Thyroid gland (tissue), 4 donors: ENCODE measurements at places on chromosomes 2 and 18. TPM values are rescaled to one million over a fixed set of nuclear protein-coding genes. Genes with fewer than 3 reads are reported as not detected.

Gene CDH7
- total RNA-seq = not detected

GRCh38 chr2:236935631-236936445, 149.9 kb upstream of the COPS8 start:
- peak; percentile 63 for DNase-seq

- no peak for DNase-seq
Measured at GRCh38 chr2:181817509-181817908, 74.0 kb upstream of the ITPRID2 start.

DNA sequence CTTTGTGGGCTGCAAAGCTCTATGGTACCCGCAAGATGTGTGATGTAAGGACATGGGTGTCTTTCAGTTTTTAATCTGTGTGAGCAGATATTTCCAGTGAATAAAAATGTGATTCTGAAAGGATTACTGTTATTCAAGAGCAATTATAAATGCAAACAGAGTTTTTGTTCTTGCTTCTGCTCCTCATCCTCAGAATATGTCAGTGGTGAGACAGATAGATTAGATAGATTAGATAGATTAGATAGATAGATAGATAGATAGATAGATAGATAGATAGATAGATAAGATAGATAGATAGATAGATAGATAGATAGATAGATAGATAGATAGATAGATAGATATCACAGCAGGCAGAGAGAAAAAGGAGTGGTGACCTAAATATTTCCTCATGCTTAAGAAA, 142.6 kb downstream of the RTN4 start:
- no peak for DNase-seq

- no peak for DNase-seq
Measured at GRCh38 chr2:182730486-182730885, 14.4 kb downstream of the DNAJC10 start.

- no peak for DNase-seq
Measured at GRCh38 chr2:146997488-146997887, 847.3 kb upstream of the ACVR2A start.

DNA sequence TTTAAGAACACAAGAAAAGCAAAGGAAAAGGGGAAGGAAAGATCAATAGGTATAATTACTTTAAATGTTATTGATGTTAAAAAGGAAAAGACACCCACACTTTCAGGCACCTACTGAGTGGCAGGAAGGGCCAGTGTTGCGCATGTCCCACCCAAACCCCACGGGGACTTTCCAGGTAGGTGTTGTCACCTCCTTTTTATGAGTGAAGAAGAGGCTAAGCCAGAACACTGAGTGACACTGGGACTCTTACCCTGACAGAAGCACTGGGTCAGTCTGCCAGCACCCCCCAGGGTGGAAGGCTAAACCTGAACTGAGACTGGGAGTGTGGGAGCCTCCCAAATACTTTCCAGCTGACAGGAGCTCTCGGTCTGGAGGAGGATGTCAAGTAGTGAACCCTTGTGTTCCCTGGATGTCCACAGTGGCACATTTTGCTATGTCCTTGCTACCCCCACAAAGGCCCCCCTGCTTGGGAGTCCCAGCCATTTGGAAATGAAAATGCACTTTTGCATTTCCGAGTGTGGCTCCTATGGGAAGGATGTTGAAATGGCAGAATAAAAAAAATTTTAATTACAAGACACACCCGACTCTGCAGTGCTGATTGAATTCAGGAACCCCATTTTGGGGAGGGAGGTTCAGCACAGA, 90.9 kb upstream of the SMAD2 start:
- no peak for DNase-seq

Gene CPS1
- 11.4 TPM for total RNA-seq

DNA sequence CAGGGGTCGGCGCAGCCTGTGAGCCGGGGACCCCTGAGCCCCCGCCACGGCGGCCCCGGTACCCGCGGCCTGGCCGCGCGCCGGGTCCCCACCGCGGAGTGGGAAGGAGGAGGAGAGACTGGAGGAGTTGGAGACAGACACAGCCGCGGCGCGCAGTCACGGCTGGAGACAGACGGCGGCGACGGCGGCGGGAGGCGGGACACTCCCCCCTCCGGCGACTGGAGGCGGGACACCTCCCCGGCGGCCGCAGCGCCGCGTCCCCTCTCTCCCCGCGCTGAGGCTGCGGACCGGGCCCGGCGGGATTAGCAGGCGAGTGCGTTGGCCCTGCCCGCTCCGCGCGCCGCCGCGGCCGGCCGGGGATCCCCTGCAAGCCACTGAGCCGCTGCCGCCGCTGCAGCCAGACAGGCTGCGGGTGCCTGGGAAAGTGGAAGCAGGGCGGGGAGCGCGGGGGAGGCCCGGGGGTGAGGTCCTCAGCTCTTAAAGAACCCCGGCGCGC, 1.0 kb upstream of the LDLRAD4 start:
- DNase-seq = peak; percentile 65

GRCh38 chr2:10028407-10028987, 14.9 kb upstream of the KLF11 start:
- DNase-seq = no peak

DNA sequence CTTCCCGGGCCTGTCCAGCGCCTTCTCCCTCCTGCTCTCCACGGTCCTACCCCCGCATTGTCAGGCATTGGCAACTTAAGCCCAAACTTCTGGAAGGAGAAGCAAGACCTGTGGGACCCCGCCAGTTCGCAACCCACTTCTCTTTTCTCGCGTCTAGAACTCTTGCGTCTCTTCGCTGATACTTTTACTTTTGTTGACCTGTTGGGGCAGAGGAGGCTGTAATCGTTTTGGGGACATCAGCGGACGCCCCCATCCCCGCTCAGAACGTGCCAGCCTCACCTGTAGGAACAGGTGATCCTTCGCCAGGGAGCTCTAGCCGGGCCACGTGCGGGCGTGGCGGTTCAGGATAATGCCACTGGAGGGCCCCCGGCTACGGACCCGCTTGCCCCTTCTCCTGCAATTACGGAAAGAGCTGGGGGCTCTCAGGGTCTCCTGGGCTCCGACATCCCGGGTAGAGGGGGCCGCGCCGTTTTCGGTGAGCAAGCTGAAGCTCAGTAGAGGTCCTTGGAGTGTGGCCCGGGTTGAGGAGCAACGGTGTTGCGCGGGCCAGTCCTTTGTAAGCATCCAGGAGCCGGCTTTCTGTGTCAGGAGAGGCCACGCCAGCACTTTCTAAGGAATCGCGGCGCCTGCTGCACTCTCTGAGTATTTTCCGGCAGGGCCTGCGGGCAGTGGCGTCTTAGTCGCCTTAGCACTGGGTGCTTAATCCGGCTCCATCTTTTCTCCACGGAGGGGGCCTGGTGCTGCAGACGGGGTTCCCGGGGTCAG, 1.6 kb downstream of the MTCL1 start:
- DNase-seq = peak; percentile 43

DNA sequence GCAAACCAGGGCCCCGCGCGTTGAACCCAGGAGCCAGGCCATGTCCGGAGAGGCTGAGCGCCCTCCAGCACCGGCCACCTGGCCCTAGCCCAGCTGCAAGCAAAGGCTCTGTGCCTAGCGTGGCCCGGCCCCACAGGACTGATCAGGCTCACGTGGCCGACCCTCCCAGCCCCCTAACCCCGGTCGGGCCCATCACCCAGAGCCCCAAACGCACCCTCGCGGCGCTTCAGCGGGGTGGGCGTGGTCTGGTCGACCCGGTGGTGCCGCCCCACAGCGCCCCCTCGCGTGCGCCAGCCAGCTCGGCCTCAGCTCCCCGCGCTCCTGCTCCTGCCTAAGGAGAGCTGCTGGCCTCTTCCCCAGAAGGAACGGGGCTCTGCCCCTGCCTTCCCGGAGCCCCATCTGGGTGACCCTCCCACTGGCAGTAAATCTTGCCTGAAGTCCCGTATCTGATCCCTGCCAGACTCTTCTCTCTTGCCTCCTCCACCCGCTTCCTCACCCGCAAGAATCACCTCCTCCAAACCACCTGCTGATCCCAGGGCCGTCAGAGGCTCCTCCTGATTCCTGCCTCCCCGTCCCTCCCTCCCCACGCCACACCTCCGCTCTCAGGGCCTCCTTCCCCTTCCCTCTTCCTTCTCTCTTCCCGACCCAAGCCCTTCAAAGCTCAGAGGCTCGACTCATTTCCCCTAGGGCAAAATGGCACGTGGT, 12.3 kb upstream of the TEX51 start:
- peak; percentile 64 for DNase-seq

Gene TEX44
- total RNA-seq = not detected

GRCh38 chr2:169461143-169461542, 18.2 kb upstream of the BBS5 start:
- DNase-seq = no peak

DNA sequence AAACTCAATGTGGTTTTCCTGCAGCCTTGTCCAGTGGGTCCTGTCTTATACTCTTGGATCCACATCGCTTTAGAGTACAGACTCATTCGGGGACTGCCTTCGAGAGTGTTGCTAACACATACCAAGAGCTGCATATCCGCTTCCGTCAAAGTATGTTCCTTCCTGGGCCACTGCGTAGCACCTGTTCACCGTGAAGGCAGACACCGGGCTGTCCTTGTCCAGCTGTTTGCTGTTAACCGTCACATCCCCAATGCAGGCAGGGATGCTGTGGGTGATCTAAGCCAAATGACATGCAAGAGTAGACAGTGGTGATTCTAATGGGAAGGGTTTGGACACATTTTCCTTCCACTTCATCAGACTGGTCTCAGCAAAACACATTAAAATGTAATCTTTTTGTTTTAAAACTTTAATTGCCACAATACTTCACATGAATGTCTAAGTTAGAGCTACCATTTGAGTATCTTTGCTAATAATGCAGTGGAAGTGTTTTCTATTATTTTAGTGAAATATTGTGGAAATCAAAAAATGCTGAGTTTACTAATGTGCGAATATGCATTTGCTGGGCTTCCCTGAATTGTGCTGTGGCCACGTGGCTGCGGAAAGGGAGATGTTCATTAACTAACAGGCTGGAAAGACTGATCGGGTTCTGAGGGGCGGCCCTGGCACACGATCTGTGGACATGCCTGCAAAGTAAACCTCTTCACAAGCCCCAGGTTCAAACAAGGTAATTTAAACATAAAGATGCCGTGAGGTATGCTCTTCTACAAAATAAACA, 169.1 kb downstream of the LAMA1 start:
- DNase-seq = no peak

DNA sequence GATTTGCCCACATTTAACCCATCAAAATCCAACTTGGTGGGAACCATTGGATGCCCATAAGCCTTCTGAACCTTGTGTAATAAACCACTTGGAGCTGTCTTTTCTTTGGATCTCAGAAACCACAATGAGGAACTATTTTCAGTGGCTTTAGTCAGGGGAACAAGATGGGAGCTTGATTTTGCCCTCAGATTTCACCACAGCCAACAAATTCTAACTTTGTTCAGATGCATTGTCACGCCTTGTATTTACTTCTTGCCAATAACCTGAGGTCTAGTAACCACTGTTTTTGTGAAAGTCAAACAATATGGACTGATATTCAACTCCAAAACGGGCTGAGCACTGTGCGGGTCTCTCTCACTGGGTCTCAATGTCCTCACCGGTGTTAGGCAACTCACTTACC, 508.2 kb downstream of the TNS1 start:
- DNase-seq = no peak

DNA sequence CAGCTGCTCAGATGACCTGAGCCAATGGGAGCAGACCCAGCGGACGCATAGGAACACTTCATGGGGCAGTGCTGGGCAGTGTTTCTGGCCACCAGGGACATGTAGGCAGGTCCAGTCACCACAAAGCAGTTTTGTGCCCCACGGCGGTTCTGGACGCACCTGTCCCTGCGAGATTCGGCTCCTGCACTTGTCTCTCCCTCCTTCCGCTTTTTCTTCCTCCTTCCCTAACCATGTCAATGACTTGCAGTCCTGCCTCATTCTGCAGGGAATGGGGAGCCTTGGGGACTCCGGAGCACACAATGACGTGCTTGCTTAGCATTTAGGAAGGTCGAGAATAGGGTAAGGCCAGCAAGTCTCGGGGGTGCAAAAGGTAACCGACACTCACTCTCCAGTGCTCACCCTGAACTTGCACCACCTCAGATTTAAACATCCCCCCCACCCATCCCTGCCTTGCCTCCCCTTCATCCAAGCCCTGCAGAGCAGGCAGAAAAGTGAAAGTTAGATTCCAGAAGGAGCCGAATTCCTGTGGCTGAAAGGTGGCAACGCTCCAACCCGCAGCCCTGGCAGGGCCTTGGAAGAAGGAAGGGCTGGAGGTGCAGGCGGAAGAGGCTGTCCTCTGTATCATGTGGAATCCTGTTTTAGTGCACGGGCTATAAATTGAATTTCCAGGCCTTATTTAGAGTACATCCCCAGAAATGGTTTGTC, 40.5 kb upstream of the ATG16L1 start:
- DNase-seq = peak; percentile 45

DNA sequence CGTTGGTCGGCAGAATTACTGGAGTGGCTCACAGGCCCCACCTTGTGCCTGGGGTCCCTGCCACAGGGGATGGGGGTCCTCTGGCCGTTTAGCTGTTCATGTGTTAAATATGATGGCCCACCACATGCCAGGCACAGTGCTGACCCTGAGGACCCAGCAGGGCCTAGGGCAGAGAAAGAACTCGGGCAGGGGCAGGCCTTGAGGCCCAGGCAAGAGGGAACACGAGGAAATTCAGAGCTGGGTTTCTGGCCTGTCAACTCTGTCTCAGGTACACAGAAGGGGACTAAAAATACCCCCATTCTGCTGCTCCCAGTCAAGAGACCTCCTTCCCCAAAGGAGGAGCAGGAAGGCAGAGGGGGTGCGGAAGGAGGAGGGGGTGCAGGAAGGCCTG, 66.2 kb downstream of the DNMT3A start:
- no peak for DNase-seq

Gene SPP2
- total RNA-seq = not detected

Gene KLF11
- total RNA-seq = 44.2 TPM

Gene TUBB6
- 143 TPM for total RNA-seq

- DNase-seq = peak; percentile 7
Measured at GRCh38 chr2:176637486-176638166, 368.4 kb downstream of the MTX2 start.

DNA sequence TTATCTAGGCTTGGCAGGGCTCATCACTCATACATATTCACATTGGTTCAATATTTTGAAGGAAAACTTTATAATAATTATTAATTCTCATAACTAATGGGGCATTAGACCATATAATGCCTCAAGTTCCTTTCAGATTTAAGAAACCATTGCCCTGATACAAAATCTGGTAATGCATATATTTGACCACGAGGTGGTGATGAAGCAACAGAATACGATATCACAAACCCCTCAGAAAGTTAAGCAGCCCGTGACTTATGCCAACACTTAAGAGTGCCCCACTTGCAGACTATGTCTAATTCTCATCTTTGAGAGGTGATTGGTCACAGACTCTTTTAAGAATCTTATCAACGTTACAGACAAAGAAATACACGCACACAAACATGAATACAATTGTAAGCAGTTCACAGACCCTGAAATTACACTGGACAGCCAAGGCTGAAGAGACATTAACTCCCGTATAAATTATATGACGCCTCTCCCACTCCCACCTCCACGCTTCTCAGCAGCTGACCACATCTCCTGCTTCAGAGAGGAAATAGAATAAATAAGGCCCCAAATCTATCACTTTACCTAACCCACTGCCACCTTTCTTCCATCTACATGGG, 20.7 kb upstream of the DNAH6 start:
- peak; percentile 44 for DNase-seq

GRCh38 chr2:26475037-26475436, 2.9 kb downstream of the OTOF start:
- no peak for DNase-seq
